NCI-H1930 (cell line): ENCODE measurements at places on chromosomes 1 and 21.

DNA sequence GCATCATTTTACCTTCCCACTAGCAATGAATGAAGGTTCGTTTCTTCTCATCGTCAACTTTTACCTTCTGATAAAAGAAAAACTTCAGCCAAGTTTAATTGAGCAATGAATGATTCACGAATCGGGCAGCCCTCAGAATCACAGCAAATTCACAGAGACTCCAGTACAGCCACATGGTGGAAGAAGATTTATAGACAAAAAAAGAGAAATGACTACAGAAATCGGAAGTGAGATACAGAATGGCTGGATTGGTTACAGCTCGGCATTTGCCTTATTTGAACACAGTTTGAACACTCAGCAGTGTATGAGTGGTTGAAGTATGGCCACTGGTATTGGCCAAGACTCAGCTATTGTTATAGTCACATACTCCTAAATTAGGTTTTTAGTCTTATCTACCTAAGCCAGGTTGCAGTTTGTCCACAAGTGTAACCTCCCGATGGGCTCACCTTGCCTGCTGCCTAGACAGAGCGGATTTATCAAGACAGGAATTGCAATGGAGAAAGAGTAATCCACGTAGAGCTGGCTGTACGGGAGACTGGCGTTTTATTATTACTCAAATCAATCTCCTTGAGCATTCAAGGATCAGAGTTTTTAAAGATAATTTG is 15.3 kb downstream of the AK4 start:
- no peak for DNase-seq

- DNase-seq: no peak
Measured at GRCh38 chr1:117679868-117680267, 74.0 kb downstream of the TENT5C start.

DNA sequence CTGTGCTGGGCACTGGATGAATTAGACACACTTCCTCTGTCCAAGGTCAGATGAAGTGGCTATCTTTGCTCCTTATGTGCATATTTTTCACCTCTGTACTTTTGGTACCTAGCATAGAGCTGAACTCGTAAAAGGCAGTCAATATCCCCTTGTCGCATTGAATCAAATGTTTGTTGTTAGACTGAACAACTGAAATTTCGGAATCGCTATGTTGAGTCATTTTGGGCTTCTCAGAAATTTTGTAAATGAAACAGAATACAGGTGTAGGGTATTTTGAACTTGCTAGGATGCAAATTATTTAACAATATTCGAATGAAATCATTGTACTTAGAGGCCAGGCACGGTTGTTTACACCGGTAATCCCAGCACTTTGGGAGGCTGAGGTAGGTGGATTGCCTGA is 48.0 kb downstream of the PDE4B start:
- DNase-seq: no peak

DNA sequence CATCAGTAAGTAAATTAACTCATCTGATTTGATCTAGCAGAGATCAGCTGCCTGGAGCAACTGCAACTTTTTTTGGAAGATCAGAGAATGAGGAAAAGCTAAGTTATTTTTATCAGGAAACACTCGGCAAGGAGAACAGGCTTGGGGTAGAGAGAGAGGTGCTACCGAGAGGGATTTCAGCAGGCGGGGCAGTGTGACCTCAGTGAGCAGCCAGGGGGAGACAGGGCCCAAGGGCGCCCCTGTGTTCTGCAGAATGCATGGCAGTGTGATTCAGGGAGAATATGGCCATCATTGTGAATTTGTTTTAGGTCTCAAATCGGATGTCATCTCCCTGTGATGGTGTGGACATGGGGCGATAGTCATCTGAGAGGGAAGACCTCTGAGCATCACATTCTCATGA is 484.1 kb upstream of the VAMP3 start:
- DNase-seq: no peak

DNA sequence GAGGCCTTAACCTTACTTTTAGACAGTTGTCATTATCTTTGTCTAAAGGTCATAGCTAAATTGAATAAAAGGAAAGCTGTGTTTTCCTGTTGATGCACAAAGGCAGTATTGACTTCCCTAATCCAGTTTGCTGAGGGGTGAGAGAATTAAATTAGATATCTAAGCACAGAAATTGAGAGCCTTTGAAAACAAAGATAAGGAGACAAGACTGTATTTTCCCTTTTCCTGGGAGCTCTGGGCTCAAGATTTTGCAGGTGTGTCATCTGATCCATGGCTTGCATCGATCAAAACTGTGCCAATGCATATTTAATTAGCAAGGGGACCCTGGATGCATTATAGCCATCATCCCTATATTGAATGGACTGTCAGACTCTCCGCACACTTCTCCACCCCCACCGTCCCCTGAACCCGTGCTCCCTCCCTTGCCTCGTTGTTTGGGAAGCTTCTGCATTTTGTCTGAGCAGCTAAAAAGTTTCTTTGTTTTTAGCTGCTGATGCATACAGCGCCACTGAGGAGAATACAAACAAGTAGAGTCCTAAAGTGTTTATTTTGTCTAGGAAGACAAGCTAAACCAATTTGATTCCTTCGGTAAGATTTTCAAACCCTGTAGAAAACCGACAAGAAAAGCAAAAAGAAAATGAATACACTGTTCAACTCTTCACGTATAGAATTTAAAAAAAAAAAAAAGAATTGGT is 186.3 kb downstream of the NFIA start:
- no peak for DNase-seq

DNA sequence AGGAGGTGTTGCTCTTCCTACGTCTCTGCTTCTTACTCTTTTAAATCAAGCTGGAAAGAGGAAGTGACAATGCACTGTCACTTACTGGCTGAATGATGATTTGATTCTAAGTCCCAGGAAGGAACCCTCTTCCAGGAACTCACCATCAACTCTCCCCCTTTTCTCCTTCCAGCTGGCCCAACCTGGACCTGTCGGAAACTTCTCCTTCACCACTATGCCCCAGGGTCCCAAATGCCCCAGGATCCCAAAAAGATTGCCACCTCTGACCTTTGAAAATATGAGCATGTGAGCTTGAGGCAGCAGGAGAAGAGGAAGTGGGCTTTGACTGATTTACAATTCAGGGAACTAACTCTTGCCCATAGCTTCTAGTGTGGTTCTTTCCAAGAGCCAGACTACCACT is 5.3 kb upstream of the ADAMTS5 start:
- DNase-seq: no peak

GRCh38 chr1:73556270-73556669 is 641.7 kb downstream of the LRRIQ3 start:
- DNase-seq: no peak

DNA sequence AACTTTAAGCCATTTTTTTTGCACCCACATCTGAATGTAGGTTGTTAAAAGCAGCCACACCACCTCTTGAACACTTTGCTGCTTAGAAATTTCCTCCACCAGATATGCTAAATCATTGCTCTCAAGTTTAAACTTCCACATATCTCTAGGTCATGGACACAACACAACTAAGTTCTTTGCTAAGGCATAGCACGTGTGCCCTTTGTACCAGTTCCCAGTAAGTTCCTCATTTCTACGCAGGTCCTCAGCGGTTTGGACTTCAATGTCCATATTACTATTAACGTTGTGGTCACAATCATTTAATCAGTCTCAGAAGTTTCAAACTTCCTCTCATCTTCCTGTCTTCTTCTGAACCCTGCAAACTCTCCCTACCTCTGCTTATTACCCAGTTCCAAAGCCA is 661.6 kb upstream of the PKN2 start:
- no peak for DNase-seq

DNA sequence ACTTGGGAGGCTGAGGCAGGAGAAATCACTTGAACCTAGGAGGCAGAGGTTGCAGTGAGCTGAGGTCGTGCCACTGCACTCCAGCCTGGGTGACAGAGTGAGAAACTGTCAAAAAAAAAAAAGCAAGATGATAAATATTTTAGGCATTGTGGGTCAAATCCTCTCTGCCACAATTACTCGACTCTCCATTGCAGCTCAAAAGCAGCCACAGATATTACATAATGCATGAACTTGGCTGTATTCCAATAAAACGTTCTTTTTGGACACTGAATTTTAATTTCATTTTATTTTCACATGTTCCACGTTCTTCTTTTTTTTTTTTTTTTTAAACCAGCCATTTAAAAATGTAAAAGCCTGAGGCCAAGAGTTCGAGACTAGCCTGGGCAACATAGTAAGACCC is 69.4 kb downstream of the TCP10L start:
- DNase-seq: no peak

- DNase-seq: no peak
Measured at GRCh38 chr1:6157132-6157527, 23.0 kb downstream of the CHD5 start.

DNA sequence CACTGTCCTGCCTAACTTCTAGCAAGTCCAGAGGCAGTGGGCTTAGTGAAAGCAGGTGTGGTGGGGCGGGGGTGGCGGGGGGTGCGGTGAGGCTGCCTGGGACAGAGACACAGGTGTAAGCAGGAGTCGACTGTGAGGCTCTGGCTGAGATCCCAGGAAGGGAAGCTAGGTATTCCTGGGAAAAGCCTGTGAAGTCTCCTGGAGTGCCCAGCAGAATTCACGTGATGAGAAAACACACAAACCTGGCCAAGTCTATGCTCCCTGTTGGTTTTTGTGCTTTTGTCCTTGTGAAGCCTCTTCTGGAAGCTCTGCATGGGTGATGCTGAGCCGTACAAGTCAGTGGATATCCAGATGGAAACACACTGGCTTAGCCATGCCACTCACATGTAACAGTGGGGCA is 5.3 kb downstream of the GALNT2 start:
- no peak for DNase-seq

GRCh38 chr1:226574591-226575435 is 26.2 kb downstream of the STUM start:
- no peak for DNase-seq

DNA sequence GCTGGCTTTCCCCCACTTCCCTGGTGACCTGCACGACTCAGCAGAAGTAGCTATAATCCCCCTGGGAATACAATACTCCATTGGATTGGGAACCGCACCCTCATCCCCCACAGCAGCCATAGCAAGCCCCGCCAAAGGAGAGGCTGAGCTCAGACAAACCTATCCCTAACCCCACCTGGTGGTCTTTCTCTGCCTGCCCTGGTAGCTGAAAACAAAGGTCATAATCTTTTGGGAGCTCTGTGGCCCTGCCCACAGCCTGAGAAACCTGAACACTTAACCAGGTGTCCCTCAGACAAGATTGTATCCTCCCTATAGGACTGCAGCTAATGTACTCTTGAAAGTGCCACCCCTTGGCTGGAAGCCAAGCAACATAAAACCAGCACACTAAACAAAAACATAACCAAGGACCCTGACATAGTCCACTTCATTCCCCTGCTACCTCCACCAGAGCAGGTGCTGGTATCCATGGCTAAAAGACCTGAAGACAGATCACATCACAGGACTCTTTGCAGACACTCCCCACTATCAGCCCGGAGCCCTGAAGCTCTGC is 71.6 kb upstream of the RUNX1 start:
- DNase-seq: no peak

DNA sequence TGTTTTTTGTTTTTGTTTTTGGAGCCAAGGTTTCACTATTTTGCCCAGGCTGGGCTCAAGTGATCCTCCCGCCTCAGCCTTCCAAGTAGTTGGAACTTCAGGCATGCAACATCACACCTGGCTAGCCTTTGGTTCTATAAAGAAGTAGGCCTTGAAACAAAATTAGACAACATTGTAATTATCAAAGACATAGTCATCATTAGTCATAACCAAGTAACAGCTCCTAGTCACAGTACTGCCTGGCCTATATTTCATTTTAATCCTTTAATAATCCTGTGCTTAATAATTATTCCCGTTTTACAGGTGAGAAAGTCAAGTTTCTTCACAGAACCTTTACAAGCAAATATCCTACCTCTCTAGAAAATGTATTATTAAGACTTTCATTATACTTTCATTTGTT is 52.3 kb upstream of the TBX15 start:
- DNase-seq: no peak

DNA sequence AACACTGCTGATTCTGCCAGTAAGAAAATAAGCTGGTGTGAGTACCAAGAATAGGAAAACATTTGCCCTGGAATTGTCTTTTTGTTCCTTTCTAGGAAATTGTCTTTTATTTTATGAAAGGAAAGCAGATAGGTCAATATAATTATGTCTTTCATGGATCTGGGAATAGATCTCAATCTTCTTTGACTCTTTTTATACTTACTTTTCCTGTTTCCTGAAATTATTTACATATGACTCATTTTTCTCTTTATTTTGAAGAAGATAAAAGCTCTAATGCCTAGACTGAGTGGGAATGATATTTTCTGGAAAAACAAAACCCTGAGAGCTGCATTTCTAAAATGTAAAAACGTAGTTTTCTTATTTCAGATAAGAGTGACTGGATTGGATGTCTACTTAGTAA is 100.1 kb downstream of the MAN1A2 start:
- no peak for DNase-seq

- no peak for DNase-seq
Measured at GRCh38 chr21:44500111-44500510, 39.9 kb downstream of the KRTAP10-1 start.

- no peak for DNase-seq
Measured at GRCh38 chr1:235225299-235225698, 64.2 kb upstream of the RBM34 start.

DNA sequence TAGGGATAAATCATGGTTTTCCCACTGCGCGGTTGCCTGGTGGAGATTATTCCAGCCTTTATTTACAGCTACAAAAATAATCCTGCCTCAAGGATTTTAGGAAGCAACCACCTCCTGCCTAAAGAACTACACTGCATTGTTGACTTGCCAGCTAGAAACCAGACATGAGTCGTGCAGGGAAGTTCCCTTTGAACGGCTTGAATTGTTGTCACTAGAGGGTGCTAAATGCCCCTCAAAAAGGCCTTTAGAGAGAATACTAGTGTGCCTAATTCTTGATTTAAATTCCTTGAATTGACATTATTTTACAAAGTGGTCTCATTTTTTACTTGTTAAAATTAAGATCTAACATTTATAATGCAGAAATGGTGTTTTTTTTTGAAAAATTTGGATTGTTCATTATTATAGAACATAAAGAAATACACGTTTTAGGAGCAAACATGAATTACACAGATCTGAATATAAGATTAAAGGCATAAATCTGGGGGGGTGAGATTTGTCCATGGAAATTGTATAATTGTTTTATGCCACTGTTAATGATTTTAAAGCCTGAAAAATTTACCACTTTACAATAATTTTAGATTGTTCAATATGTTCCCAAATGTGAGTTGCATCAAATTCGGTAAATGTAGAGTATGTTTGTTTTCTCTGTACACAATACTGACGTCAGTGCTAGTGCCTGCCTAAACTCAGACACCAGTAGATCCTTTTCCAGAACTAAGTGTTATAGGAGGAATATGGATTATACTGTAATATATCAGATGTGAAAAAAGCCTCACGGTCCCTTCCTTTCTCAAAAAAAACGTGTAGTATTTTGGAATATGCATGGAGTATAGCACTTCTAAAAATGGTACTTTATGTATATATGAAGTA is 7.6 kb upstream of the ERG start:
- DNase-seq: peak; percentile 15
